NCI-H1417 (cell line): ENCODE measurements at places on chromosomes 5 and 9.

GRCh38 chr5:17398866-17399835 lies 98.9 kb upstream of the TAF11L2 start:
- DNase-seq, result no peak

GRCh38 chr9:13282998-13283397 lies 3.5 kb upstream of the MPDZ start:
- no peak for DNase-seq

DNA sequence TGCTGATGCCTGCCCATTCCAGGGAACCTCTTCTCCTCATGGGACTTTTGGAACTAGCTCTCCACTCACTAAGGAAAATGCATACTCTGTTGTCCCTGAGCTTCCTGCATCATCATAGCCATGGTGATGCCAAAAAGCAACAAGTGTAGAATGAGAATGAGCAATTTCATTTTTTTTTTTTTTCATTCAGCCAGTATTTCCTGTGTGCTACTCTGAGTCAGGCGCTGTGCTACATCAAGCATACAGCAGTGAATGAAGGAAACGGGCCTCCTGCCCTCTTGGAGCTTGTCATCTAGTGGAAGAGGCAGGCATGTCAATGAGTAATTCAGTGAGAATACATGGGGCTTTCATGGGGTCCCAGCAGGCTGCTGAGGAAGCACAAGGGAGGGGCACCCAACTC lies 483.1 kb downstream of the BNC2 start:
- no peak for DNase-seq

GRCh38 chr5:64773533-64773932 lies 4.8 kb downstream of the CWC27 start:
- no peak for DNase-seq

DNA sequence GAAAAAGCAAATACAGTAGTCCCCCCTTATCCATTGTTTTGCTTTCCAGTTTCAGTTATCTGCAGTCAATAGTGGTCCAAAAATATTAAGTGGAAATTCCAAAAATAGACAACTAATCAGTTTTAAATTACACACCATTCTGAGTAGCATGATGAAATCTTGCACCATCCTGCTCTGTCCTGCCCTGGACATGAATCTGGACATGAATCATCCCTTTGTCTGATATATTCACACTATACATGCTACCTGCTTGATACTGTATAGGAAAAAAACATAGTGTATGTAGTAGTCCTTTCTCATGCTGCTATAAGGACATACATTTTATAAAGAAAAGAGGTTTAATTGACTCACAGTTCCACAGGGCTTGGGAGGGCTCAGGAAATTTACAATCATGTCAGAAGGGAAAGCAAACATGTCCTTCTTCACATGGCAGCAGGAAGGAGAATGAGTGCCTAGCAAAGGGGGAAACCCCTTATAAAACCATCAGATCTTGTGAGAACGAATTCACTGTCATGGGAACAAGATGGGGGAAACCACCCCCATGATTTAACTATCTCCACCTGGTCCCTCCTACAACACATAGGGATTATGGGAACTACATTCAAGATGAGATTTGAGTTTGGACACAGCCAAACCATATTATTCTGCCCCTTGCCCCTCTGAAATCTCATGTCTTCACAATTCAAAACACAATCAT lies 153.9 kb downstream of the ARRDC3 start:
- DNase-seq, result no peak

DNA sequence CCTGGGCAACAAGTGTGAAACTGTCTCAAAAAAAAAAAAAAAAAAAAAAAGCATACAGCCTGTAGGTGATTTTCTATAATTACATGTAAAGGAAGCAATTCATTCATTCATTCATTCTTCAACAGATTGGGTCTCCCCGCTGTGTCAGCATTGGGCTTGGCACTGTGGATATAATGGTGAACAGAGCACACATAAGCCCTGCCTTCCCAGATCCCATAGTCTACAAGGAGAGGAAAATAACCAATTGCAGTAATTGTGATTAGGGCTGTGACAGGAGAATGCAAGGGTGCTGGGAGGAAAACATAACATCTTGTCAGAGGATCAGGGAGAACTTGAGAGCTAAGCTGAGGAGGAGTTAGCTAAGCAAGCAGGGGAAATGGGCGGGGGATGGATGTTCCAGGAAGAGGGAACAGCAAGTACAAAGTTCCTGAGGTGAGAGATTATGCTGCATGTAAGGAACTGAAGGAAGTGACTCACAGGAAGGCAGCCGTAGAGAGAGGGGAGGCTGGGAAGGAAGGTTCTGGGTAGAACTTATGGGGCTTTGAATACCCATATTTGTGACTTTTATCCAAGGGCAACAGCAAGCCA lies 24.0 kb upstream of the KLF9 start:
- no peak for DNase-seq

DNA sequence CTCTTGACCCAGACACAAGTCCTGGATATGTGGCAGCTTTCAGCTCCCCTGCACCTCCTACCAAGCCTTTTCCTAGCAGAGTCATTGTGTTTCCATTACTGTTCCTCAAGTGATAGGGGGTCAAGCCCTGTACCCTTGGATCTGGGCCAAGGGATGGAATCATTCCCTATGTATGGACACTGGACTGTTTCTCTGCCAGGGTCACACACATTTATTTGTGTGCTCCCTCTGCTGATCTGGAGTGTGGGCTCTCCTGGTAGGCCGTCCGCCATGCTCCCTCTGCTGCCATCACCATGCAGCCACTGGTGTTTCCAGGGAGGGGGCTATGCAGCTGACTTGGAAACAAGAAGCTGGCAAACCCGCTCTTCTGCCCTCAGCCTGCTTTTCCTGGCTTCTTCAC lies 9.5 kb downstream of the GM2A start:
- DNase-seq, result no peak

DNA sequence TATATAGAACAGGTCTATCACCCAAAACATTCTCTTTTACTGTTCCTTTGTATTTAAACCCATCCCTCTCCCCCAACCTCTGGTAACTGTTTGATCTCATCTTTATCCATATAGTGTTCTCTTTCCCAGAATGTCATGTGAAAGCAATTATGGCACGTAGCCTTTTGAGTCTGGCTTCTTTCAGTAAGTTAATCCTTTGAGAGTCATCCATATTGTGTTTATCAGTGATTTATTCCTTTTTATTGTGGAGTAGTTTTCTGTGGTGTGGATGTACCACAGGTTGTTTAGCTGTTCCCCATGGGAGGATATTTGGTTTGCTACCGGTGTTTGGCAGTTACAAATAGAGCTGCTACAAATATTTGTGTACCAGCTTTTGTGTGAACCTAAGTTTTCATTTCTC lies 38.0 kb downstream of the HMGXB3 start:
- no peak for DNase-seq

GRCh38 chr5:155651-156410 lies 35.5 kb upstream of the LRRC14B start:
- no peak for DNase-seq

GRCh38 chr5:126055348-126055729 lies 367.9 kb upstream of the GRAMD2B start:
- DNase-seq, result peak; percentile 48

- DNase-seq, result peak; percentile 81
Observed at GRCh38 chr9:3181049-3181953, 337.4 kb upstream of the PUM3 start.

GRCh38 chr9:20898885-20899554 lies 132.4 kb downstream of the HACD4 start:
- no peak for DNase-seq

DNA sequence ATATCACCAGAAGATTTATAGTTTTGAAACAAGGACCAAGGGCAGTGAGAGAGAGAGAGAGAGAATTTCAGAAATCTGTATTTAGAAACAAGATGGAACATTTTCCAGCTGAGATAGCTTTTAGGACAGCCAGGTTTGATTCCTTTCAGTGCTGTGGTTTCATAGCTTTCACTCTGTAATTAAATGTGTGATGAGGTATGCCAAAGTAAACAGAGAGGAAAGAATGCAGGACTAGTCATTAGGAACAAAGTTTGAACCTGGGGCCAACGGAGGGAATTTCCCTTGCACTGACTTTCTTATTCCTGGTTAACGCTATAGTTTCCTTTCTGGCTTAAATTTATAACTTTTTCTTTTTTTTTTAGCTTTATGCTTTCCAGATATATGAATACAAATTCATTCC lies 10.0 kb upstream of the CCL28 start:
- peak; percentile 64 for DNase-seq

- DNase-seq, result no peak
Observed at GRCh38 chr9:123220127-123220526, 48.3 kb downstream of the STRBP start.

- no peak for DNase-seq
Observed at GRCh38 chr5:149519601-149520000, 31.6 kb downstream of the CSNK1A1 start.
